Stimulated activated CD4-positive, alpha-beta T cell treated with anti-CD3 and anti-CD28 coated beads, TNF-alpha, amount 100 ng/mL, for 24 hours (primary cell): ENCODE measurements at places on chromosomes 5 and 9.

DNA sequence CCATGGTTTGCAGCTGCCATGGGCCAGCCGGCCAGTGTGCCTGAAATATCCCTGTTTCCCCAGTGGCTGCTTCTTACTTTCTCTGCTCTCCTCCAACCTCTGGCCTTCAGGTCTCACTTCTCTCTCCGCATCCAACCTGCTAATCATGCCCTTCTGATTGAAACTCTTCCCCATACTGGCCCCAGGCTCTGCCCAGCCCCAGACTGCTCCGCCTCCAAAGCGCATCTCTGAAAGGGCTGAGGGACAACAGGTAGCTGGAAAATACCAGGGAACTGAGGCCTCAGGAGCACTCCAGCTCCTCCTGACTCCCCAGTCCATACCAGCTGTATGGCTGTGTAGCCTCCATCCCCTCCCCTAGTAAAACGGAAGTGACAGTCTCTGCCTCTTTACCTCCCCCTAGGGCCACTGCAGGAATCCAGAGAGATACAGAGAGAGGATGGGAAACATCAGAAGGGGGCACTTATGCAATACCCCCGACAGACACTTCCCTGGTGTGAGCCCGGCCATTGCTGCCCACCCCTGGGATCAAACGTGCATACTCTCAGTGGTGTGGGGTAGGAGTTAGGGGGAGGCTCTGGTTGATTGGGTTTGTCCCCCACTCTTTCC, 34.2 kb downstream of the PAX5 start:
- DNase-seq: no peak

DNA sequence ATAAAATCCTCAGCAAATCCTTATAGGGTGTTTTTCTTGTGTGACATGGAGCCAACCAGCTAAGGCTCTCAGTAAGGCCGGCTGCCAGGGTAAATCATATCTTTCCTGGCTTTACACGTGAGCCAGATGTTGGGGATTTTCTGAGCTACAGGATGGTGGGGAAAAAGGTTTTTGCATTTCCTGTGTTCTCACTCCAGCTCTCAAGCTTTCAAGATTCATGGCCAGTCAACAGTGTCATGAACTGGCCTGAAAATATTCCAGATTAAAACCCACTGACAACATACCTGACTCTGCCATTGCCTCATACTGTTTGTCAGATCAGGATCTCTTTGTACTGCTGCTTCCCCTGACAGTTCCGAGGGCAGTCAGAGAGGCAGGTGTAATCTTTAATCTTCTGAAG, 306.9 kb downstream of the GLIS3 start:
- no peak for DNase-seq

- DNase-seq: no peak
Observed at GRCh38 chr5:75482482-75482881, 28.9 kb downstream of the CERT1 start.

GRCh38 chr9:111904891-111905291, 8.3 kb downstream of the UGCG start:
- DNase-seq: no peak
